ENCODE measurements at places on chromosomes 7 and 10.

DNA sequence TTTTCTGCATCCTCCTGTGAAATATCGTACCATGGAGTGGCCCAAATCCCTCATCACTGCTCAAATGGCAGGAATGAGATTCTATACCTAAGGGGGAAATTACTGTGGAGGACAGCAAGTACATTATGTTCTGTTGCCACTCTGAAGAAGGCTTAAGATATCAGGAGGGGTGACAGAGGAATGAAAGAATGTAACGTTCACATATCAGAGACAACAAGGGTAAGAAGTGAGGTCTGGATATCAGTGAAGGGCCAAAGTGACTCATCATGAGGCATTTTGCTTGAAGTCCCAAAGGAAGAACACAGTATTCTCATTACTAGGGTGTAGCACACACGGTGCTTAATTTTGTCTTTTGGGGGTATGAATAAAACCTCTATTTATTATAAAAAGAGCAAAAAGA, 71.5 kb upstream of the SLC13A1 start:
- DNase-seq, result no peak

DNA sequence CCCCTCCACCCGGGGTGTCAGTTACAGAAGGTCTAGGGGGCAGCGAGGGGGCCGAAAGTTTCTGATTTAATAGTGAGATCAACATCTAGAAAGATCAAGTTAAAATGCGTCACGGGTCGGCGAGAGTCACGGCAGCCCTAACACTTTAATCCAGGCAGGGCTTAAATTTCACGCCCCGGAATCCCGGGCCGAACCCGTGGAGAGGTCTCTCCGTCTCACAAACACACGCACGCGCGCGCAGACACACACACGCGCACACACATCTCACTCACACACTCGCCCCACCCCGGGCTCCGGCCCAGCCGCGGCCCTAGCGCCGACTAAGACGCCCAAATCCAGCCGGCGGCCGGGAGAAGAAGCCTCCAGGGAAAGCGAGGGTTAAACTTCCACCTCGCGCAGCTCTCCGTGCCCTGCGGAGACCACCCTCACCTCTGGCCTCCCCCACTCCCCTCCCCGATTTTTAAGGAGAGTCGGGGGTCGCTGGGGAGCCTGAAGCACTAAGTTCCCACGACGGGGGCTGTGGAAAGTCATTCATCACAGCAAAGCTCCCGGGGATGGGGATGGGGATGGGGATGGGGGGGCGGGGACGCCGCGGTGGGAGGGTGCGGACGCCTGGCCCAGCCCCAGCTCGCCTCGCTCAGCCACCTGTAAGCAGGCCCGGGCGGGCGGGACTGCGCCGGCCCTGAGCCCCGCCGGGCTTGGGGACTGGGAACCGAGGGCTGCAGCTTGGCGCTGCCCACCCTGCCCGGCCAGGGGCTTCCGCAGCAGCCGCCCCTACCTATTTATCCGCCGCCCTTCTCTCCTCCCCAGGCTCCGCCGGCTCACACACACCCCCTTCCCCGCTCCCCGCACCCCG, 1.6 kb downstream of the PDGFA start:
- peak; percentile 66 for DNase-seq

- no peak for DNase-seq
Measured at GRCh38 chr10:32461203-32461602, 15.3 kb downstream of the CCDC7 start.

GRCh38 chr10:5981529-5981928, 4.2 kb upstream of the IL15RA start:
- no peak for DNase-seq

DNA sequence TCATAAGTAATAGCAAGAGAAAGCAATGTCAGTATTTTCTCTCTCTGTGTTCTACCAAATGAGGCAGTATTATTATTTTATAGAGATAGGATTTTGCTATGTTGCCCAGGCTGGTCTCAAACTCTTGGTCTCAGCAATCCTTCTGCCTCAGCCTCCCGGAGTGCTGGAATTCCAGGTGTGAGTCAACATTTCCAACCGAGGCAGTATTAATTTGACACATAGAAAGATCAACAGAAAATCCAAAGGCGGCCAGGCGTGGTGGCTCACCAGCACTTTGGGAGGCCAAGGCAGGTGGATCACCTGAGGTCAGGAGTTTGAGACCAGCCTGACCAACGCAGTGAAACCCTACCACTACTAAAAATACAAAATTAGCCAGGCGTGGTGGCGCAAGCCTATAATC, 71.8 kb downstream of the SMURF1 start:
- DNase-seq, result no peak

DNA sequence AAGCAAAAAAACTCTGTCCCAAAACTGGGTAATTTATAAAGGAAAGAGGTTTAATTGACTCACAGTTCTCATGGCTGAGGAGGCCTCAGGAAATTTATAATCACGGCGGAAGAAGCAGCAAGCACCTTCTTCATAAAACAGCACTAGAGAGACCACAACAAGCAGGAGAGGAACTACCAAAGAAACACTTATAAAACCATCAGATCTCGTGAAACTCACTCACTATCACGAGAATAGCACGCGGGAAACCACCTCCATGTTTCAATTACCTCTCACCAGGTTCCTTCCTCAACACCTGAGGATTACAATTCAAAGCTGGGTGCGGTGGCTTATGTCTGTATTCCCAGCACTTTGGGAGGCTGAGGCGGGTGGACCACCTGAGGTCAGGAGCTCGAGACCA, 48.5 kb downstream of the PDIA4 start:
- DNase-seq, result no peak

DNA sequence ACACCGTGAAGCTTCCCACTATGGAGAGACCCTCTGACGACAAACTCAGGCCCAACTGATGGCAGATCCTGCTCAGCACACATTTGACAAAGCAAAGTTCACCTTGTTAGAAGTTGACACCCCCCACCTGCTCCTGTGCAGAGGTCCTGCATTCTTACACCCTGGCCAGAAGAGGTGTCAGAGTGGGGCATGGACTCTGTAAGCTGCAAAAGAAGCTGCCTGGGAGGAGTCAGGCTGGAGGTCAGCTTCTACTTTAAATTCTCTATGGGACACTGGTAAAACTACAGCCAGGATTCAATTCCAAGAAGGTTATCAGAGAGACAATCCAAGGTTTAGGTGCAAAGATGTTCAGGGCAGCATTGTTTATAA, 20.0 kb upstream of the TNS3 start:
- DNase-seq, result no peak

- DNase-seq, result no peak
Measured at GRCh38 chr7:138848056-138848980, 50.3 kb upstream of the ATP6V0A4 start.
